Stimulated activated naive CD8-positive, alpha-beta T cell treated with anti-CD3 and anti-CD28 coated beads, Interleukin-15, amount 100 ng/mL, for 72 hours (primary cell): ENCODE measurements at places on chromosomes 3 and 15.

DNA sequence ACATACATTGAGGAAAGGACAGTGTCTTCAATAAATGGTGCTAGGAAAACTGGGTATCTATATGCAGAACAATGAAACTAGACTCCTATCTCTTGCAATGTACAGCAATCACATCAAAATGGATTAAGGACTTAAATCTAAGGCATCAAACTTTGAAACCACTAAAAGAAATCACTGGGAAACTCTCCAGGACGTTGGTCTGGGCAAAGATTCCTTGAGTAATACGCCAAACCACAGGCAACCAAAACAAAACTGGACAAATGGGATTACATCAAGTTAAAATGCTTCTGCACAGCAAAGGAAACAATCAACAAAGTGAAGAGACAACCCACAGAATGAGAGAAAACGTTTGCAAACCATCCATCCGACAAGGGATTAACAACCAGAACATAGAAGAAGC, 14.5 kb downstream of the LAMP3 start:
- DNase-seq, result no peak

GRCh38 chr3:9746330-9746729, 3.4 kb upstream of the OGG1 start:
- DNase-seq, result no peak

DNA sequence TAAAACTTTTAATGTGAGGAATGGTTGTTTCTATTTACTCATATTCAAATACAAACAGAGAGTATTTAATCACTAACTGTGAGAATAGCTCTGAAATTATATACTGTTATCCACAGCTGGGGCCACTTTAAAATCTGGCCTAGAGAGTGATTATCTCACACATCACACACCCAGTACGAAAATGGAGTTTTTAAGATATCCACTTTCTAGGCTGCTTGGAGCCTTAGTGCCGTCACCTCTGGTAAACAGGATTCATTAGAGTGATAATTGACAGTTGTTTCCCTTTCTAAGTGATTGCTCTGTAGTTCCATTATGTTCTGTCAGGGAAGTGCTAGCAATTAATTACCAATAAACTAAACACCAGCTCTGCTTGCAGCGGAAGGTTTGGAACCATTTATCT, 942.4 kb downstream of the FHIT start:
- DNase-seq, result no peak

DNA sequence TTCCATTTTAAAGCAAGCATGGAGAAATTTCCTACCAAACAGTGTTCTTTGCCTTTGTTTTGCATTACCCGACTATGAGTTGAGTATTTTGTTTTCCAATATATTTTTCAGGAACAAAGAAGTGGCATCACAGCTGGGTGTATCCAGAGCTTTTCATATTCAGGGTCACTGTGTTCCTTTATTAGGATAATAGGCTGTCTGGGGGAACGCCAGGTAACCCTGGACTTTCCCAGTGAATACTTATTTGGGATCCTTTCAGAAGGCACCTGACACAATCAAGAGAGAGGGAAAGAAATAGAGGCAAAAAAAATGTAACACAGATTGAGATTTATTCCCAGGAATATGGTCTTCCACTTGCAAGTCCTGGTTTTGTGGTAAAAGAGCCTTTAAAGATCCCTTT, 44.4 kb downstream of the PAQR5 start:
- DNase-seq, result no peak

DNA sequence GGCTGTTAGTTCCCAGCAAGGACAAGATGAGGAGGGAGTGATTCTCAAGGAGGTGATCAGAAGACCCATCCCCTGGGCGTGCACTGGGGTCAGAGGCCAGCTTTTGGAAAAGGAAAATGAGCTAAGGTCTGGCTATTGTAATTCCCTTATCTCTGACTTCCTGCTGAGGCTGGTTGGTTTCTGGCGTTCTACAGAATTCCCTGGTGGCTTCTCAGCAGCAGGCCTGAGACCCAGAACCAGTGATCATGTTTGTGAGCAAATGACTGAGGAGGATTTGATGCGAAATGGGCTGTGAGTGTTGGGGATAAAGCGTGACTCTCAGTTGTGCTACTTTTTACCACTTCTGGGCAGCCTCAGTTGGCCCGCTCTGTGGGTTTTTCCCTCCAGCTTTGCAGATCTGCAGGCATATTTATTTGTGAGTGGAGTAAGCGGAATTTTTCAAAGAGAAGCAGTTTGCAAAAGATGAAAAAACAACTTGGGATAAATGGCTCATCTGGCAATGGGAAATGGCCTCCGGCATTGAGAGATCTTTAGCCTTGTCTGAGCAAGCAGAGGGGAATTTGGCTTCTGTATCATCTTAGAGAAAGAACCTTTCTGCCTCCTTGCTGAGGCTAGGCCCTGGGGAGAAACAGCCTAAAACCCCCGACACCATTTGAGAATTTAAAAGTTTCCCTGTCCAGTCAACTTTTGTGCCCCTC, 102.7 kb downstream of the SLCO3A1 start:
- no peak for DNase-seq

DNA sequence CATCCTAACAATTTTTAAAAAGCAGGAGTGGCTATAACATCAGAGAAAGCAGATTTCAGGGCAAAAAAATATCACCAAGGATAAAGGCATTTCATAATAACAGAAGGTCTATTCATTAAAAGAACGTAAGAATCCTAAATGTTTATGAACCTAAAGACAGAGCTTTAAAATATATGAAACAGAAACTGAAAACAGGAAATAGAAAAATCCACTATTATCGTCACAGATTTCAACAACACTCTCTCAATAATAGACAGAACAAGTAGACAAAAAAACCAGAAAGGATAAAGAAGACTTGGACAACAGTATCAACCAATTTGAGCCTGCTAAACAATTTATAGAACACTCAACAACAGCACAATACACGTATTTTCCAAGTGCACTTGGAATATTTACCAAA, 71.4 kb downstream of the FBXL22 start:
- DNase-seq, result no peak

GRCh38 chr3:174945951-174946350, 86.8 kb downstream of the NAALADL2 start:
- DNase-seq, result no peak

- DNase-seq, result no peak
Measured at GRCh38 chr3:85554153-85554552, 595.4 kb downstream of the CADM2 start.

GRCh38 chr15:90099072-90099867, 3.0 kb downstream of the IDH2 start:
- peak; percentile 33 for DNase-seq

GRCh38 chr3:48945432-48945831, 26.8 kb downstream of the ARIH2 start:
- DNase-seq, result no peak

GRCh38 chr3:150544041-150544440, 2.3 kb downstream of the SERP1 start:
- DNase-seq, result no peak

DNA sequence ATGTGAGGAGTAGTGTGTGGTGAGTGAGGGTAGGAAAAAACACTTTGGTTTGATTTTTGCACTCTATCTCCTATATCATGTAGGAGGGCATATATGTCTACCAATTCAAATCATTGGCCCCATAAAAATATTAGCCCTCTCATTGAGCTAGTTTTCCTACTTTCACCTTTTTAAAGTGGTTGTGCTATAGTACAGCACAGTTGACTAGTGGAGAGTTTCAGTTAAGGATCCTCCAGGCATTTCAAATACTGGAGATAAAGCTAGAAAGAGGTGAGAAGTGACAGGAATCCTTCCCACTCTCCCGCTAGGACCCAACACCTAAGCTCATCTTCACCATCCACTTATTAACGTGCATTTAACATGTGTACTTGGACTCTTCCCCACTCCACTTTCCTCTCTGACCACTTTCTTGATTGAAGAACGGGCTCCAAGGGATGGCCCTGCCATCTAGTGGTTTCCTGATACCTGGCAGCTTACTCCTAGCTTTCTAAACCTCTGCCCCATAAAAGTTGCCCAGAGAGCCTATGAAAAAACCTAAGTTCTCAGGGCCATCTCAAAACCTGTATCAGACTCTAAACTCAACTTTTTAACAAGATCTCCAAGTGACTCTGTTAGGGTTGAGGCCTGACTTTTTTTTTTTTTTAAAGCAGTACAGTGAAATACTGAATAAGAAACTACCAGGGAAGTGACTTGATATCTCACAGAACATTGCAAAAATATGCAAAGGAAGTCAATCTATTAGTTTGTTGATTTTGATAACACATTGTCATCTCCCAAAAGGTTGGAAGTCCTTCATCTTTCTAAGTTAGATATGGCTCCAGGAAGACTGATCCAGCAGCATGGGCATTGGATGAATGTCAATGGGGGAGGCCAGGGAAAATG, 17.9 kb downstream of the IL12A start:
- no peak for DNase-seq

DNA sequence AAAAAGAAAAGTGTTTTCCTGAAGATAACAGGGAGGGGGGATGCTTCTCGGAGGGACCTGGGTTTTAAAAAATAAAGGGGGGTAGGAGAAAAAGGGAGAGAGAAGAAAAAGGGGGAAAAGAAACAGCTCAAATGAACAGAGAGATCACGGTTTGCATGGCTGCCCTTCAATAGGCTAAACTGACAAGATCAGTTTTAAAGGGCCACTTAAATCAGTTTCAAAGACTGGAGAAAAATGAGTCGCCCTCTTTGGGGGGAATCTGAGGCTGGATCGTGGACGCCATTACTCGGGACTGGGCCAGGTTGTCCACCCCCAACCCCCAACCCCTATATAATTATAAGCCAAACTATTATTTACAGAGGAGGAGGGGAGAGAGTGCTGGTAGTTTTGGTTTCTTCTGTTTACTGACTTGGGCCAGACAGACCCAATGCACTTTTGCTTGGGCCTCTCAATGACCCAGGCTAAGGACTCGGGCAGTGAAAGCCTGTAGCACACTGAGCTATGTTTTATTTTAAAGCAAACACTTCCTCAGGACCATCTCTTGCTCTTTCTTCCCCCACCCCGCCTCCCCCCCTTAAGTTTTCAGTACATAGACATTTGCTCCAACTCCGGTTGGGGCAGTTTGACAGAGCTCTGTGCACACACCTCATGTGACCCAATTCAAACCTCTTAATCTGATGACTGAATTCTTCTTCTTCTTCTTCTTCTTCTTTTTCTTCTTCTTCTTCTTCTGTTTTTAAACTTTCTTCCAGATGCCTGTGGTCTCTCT, 6.3 kb downstream of the NR2F2 start:
- no peak for DNase-seq

- no peak for DNase-seq
Measured at GRCh38 chr3:188001926-188002325, 152.0 kb upstream of the LPP start.

DNA sequence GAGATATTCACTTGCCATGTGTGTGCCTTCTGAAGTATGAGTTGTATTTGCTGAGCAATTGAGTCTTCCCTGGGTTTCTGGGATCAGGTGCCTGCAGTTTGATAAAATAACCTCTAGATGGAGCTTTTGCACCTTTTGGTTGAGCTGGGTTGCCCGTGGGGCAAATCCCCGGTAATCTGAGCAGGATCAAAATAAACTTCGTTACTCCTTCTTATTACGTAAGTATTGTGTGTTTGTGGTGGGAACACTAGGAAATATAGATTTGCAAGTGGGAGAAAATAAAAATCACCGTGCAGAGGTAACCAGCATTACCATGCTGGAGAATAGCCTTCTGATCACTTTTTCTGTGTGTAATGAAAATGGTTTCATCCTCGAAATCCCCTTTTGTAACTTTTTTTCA, 277.4 kb upstream of the NR2E3 start:
- DNase-seq, result no peak

DNA sequence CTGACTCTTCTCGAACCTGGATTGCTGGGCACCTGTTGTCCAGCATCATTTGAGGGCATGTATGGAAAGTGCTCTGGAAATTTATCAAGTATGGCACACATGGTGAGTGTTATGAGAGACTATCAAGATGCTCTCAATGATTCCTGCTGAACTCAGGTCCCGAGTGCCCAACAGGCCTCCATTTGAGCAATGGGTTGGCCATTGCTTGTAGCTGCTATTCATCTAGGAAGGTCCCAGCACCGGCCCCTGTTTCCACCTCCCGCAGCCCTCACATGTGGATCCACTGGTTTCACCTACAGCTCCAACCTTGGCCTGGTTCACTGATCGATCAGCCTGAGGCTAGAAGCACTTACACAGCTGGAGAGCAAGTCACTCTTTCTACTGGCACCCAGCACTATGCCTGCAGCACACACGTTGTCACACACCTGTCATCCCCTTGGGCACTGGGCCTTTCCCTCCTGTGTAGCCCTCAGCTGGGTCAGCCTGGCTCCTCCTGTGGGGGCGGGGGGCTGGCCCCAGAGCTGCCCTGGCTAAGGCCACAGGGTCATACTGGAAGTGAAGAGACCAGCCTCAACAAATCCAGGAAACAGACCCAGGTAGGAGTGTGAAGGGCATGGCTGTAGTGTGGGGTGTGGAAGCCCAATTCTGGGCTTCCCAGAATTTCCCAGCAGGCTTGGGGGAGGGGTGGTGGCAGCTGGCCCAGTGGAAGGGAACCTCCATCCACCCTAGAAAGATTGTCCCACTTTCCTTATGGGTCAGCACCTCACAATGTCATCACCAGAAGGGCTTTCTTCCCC, 41.7 kb upstream of the SMAD3 start:
- no peak for DNase-seq

DNA sequence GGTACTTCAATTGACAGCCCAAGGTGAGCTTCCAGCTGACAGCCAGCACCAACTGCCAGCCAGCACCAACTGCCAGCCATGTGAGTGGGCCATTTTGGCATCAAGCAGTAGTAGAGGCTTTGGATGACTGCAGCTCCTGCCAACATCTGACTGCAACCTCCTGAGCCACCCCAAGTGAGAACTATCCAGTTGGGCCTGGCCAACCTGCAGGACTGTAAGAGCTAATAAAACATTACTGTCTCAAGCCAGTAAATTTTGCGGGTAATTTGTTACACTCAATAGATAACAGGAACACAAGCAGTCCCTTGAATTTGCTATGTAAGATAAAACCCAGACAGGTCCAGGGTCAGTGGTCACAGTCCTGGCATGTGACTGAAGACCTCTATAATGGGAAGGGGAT, 29.7 kb downstream of the EPHB1 start:
- no peak for DNase-seq

DNA sequence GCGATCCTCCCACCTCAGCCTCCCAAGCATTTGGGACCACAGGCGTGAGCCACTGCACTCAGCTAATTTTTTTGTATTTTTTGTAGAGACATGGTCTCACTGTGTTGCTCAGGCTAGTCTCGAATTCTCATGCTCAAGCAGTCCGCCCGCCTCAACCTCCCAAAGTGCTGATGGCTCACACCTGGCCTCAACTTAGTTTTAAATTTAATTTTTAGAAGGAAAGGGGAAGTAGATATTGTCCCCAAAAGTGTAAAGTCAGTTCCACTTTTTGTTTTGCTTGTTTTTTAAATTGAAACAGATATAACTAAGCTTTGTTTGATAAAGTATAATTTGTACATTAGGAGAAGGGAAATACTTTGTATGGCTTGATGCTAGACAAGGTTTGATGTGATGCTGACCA, 31.3 kb upstream of the NFKBIZ start:
- DNase-seq, result no peak

- no peak for DNase-seq
Measured at GRCh38 chr15:93110502-93111040, 21.6 kb upstream of the RGMA start.
